ENCODE measurements at places on chromosomes 1 and 21.

DNA sequence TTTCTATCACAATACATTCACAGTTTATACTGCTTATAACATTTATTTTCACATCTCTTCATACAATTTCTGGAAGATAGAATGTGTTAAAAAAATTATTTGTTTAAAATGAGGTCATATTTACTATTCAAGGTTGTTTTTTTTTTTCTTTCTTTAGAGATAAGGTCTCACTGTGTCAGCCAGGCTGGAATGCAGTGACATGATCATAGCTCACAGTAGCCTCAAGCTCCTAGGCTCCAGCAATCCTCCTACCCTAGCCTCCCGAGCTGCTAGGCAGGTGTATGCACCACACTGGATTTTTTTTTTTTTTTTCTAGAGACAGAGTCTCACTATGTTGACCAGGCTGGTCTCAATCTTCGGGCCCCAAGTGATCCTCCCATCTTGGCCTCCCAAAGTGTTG, 19.0 kb upstream of the RNF11 start:
- no peak for DNase-seq

DNA sequence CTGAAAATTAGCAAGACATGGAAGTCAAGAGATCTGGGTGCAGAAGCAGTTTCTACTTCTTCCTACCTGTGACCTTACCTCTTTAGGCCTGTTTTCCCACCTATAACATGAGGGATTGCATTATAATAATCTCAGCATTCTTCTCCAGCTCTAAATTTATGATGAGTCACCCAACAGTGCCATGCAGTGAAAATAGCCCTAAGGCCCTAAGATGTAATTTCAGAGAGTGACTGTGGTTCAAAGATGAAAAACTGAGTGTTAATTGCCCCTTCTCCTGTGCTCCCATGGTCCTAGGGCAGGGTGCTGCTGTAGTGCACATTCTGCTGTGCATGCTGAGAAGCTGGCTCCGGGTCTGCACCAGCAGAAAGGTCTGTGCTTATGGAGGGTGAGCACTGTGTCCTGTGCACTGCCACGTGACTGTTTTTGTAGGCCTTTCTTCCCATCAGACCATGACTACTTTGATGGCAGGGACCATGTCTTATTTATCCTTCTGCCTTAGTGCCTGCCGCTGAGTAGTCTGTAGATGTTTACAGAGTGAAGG, 29.7 kb downstream of the JUN start:
- DNase-seq = no peak

- no peak for DNase-seq
Measured at GRCh38 chr1:77605246-77606026, 77.0 kb downstream of the ZZZ3 start.

DNA sequence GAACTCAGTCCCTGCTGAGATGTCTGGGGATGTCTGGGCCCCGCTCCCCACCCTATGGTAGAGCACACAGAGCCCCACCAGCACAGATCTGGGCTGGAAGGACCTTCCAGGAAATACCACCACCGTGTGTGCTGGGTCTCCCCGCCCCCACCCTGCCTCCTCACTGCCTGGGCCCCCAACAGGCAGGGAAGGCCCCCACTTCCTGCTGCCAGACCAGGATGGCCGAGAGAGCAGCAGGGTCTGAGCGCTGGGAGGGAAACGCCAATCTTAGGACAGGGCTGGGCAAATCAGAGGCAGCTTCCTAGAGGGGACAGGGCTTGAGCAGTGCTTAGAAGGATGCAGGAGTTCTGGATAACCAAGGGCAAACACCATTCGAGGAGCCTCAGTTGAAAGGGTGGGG, 11.9 kb downstream of the ADGRB2 start:
- no peak for DNase-seq

GRCh38 chr1:53588053-53588779, 129.0 kb downstream of the DMRTB1 start:
- DNase-seq = no peak

DNA sequence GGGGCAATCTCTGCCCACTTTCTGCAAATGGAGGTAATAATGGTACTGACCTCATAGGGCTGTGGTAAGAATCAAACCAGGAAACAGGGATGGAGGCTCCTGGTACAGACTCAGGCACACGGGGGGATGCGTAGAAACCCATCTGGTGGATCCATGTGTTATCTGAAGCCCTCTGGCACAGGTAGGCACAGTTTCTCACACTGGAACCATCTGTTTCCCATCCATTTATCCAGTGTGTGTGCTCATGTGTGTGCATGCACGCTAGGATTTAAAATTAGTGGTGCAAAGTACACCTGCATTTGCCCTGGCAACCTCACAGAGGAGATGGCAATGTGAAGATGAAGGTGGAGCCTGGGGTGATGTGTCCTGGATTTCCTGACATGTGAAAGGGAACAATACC, 103.3 kb downstream of the RAVER2 start:
- DNase-seq = no peak

Measured in CD4-positive, alpha-beta T cell treated with Interleukin-17A for 4 hours (primary cell).